ENCODE measurements at places on chromosomes 1 and 21.

GRCh38 chr1:236147068-236147467 is 4.7 kb downstream of the GPR137B start:
- DNase-seq, result no peak

DNA sequence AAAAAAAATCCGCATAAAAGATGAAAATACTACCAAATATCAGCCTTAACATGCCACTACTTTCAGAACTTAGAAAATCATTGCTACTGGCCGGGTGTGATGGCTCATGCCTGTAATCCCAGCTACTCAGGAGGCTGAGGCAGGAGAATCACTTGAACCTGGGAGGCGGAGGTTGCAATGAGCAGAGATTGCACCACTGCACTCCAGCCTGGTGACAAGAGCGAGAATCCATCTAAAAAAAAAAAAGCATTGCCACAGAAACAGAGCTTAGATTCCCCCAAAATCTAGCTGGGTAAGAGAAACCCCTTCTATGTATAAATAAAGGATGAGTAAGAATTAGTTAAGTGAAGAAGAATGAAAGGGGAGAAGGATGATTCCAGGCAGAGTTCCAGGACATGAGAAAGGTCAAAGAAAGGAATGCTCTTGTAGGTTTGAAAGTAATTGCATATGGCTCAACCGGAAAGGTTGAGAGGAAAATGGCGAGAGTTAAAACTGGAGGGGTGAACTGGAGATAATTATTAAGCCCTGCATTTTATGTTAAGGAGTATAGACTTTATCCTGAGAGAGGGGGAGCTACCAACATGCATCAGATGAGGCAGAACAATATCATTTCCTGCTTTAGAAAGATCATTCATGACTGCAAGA is 19.7 kb upstream of the NRDC start:
- no peak for DNase-seq

DNA sequence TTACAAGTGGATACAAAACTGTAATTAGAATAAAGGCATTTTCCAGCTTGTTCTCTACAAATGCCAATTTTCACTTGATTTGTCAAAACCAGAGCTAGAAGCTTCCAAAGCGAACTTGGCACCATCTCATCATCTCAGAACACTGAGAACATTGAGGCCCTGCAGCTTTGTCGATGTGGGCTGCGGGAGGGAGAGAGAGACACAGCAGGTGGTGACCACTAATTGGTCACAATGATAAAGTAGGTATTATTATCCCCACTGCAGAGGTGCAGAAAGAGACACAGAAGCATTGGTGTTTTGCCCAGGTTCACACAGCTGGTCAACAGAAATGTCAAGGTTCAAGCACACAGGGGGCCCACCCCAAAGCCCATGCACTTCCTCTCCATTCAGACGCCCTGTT is 72.2 kb upstream of the KRTAP19-8 start:
- no peak for DNase-seq

DNA sequence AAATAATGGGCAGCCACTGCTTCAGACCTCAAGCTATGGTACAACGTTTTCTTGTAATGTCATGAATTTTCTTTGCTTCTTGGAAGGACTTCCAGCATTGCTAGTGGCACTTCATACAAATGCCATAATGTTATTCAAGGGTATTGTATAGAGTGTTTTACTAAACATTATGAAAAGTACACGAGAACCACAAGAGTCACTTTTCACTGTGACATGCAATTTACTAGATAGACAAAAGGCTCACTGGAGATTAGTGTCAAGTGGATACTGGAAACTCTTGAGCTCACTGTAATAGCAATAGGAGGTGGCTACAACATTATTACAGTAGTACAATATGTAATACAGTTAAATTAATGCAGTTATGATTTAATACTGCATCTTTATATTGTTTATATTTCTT is 5.3 kb upstream of the OLFM3 start:
- DNase-seq, result no peak

DNA sequence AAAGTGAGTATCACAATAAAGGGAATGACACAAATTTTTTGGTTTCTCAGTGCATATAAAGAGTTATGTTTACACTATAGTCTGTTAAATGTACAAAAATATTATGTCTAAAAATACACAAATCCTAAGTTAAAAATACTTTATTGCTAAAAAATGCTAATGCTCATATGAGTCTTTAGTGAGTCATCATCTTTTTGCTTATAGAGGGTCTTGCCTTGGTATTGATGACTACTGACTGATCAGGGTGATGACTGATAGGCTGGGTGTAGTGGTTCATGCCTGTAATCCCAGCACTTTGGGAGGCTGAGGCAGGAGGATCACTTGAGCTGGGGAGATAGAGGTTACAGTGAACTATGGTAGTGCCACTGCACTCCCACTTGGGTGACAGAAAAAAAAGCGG is 12.9 kb upstream of the NUF2 start:
- no peak for DNase-seq

- no peak for DNase-seq
Measured at GRCh38 chr1:25804244-25804963, 4.4 kb downstream of the SELENON start.

- no peak for DNase-seq
Measured at GRCh38 chr1:220363196-220363837, 91.1 kb upstream of the RAB3GAP2 start.

DNA sequence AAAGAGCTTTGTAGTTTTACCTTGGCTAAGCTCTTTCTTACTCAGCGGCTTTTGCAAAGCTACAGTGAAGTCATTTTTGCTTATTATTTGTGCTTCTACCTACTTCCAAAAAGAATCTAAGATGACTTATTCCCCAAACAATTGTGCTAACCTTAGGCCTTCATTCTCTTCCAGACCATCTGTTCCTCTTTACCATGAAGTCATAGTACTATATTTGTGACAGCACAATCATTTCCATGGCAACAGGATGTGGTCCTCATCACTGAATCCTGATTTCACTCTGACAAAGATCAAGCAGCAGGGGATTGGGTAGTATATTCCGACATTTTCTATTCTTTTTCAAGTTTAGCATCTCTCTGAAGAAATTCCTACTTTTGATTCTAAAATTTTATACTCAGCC is 24.8 kb upstream of the NMNAT2 start:
- peak; percentile 97 for DNase-seq

- peak; percentile 56 for DNase-seq
Measured at GRCh38 chr1:19439464-19440171, 45.7 kb downstream of the CAPZB start.

DNA sequence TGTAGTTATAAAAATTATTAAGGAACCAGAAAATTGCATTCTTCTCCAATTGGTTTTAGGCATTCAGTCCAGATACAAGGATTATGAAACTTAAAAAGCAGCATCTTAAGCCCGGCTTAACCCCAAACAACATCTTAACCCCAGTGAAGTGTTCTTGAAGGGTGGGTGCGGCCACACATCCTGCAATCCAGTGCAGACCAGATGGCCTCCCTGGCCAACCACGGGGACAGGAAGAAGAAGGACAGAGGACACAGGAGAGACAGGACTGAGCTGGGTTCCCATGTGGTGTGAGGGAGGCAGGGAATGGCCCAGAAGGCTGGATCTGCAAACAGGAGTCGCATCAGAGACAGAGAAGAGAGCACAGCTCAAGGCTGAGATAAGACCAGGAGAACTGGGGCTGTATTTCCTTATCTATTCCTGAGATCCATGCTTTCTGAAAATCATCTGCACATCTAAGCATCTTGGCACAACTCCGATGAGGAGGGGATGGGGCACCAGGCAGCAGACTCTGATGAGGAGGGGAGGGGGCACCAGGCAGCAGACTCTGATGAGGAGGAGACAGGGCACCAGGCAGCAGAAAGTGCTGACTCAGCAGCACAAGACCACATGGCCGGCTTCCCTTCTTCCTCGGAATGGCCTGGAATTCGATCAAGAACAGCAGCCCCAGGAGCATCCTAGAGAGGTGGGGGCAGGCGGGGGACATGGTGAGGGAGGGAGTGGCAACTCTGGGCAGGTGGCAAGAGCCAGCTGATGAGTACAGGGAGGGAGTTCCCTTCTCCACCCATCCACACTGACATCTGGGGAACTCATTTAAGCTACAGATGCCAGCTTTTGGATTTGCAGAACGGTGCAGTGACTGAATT is 26.6 kb downstream of the ABCG1 start:
- no peak for DNase-seq

GRCh38 chr21:32403201-32403777 is 9.2 kb upstream of the EVA1C start:
- peak; percentile 64 for DNase-seq

DNA sequence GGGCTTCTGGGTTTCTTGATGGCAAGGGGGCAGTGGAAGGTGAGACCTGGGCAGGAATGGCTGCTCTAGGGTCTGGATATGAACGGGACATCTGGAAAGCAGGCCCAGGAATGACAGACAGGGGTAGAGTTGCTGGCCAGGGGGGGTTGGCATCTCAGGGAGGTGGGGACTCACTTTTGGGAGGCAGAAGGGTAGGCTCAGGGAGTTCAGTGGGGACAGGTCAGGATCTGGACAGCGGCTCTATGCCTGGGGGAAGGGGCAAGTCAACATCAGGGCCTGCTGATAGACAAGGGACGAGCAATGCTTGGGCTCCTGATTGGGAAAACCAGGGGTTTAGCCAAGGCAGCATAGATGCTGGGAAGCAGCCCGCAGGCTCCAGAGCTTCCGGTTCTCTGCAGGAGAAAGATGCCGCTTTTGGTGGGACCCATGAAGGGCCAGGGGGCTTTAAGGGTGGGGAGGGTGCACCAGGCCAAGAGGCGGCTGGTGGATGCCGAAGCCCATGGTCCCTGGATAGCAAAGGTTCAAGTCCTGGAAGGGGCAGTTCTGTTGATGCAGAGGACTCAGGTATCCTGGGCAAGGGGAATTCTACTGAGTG is 21.9 kb downstream of the IGFN1 start:
- DNase-seq, result no peak

GRCh38 chr1:27233667-27234048 is 774 bp upstream of the WDTC1 start:
- DNase-seq, result no peak

DNA sequence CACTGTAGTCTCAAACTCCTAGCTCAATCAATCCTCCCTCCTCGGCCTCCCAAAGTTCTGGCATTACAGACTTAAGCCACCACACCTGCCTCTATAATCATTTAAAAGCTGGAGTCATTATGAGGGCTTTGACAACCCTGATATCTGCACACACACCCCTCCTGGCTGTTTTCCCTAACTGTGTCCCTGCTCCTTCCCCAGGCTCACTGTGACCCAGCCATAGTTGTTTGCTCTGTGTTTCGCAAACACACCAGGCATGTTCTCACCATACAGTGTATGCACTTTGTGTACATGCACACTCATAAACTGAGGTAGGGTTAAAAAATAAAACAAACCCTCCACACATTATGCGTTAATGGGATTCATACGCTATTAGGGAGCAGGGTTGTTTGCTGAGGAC is 21.8 kb upstream of the IL20 start:
- DNase-seq, result no peak

GRCh38 chr1:247332623-247333361 is 1.1 kb upstream of the ZNF496 start:
- peak; percentile 56 for DNase-seq

DNA sequence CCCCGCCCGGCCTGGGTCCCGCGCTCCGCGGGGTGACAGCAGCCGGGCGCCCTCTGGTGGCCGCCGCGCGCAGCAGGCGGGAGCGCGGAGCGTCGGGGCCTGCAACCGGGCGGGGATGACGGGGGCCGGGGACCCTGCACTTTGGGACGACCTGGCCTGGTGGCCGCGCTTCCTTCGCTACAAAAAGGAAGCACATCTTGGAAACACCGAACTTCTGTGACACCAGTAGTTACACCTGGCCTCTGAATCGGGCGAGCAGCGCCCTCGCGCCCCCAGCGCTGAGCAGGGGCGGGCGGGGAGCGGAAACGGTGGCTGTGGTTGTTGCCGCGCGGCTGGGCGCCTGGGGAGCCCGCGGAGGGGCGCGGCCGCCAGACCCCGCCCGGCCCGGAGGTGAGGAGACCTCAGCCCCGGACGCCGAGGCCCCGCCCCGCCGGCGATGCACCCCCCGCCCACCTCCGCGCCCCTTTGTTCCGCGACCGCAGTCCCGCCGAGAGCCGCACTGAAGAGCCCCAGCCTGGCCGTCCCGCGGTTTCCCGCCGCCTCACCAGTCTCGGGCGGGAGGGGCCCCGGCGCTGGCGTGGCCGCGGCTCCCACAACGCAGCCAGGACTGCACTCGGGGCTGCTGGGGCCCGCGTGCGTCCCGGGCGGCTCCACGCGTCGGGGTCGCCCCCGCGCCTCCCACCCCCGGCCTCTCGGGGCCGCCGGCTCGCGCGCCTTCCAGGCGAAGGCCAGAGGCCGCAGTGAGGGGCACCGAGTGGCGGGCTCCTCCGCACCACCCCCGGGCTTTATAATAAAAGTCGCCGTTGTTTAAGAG is 59.3 kb downstream of the H3-3A start:
- DNase-seq, result peak; percentile 64

- DNase-seq, result no peak
Measured at GRCh38 chr1:211279340-211279739, 20.2 kb downstream of the RCOR3 start.

- peak; percentile 47 for DNase-seq
Measured at GRCh38 chr1:165376041-165376810, 19.7 kb upstream of the LMX1A start.

DNA sequence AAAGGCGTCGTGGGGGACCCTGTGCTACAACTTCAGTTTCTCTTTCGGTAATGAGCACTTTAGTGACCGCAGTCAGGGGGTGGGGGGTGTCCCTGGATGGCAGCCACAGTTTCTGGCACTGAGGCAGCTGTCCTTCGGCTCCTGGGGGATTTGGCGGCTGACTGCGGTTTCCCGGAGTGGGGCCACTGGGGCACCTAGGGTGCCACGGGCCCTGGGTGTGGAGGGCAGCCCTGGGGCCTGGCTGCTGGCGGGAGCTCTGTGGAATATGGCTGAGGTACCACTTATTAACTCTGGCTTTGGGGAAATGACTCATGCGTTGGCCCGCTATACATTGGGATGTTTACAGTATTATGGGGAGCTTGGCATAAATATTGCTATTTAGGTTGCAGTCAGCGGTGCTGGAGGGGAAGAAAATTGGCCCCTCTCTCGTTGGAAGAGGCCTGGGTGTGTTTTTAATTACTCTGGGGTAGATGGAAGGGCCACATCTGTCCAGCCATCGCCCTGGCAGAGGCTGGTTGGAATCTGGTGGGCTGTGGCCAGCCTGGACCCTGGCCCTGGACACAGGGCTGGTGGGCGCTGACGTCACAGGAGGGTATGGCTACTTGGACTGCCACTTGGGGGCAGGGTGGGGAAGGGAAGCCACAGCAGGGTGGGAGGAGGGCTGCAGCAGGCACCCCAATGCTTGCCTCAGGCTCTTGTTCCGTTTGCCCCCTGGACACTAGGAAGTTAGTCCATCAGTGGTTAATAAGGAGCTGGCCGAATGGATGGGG is 2.0 kb downstream of the EPHB2 start:
- no peak for DNase-seq

Data from G401 (cell line).